ENCODE measurements at places on chromosomes 2 and 18. TPM values are rescaled to one million over a fixed set of nuclear protein-coding genes. Genes with fewer than 3 reads are reported as not detected.

Gene MSTN
- not detected for total RNA-seq

Gene CCDC74B
- total RNA-seq, result 2.7 TPM

Gene ANKRD29
- not detected for total RNA-seq

Gene GNAL
- 0.15 TPM for total RNA-seq

Gene PAX8
- under 0.01 TPM for total RNA-seq

Gene SSB
- 136 TPM for total RNA-seq

Gene TRABD2A
- total RNA-seq, result 1.1 TPM

Gene IL37
- total RNA-seq, result not detected

Gene TNFAIP6
- 0.91 TPM for total RNA-seq

Data from epithelial cell of umbilical artery (primary cell).